T-helper 17 cell (primary cell): ENCODE measurements at places on chromosomes 5 and 9.

DNA sequence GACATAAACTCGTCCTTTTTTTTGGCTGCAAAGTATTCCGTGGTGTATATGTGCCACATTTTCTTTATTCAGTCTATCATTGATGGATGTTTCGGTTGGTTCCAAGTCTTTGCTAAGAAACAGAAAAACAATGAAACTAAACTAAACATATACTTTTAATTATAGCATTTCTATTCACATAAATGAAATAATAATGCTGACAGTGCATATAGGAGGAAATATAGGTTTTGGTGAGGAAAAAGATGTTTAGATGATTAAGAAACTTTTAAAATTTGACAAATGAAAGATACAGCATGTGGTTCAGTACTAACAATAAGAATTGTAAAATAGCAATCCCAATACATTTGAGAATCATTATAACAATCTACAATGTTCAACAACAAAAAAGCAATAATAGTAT is 1094.5 kb upstream of the CDH6 start:
- H3K4me1 ChIP-seq = no peaks in the 10 kb centered on the region
- no peak for DNase-seq
- no peak overlapping the region for H3K4me3 ChIP-seq
- no peak overlapping the region for H3K27ac ChIP-seq
- no peaks in the 10 kb centered on the region for H3K36me3 ChIP-seq

GRCh38 chr9:114156657-114157421 is 1.5 kb downstream of the COL27A1 start:
- no peak for DNase-seq
- H3K4me1 ChIP-seq = peaks cover 22% of the 10 kb centered on the region
- H3K4me3 ChIP-seq = peak overlapping the region; percentile 98
- H3K27ac ChIP-seq = peak overlapping the region; percentile 86
- H3K27me3 ChIP-seq = peaks cover 28% of the 10 kb centered on the region

DNA sequence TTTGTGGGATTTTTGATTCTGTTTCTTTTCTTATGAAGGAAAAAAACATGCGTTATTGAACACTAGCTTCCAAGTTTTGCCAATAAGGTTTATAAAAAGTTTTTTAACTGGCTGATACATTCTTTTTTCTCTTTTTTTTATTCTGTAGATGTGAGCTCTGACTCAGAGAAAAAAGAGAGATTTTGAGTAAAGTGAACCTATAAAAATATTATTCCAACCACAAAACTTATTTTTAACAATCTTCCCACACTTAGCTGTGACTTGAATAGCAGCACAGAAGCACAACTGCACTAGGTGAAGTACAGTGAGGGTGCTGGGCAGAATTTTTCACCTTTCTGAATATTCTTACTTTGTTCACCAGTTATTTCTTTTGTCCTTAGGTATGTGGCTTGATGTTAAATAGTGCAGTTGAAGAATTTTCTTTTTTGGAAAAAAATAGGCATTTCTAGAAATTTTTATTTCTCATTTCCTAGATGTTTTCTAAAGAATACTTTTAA is 41.6 kb downstream of the CHSY3 start:
- H3K36me3 ChIP-seq = no peaks in the 10 kb centered on the region
- H3K27ac ChIP-seq = no peak overlapping the region
- no peak for DNase-seq

- no peak overlapping the region for H3K27ac ChIP-seq
- no peak overlapping the region for H3K4me3 ChIP-seq
- no peaks in the 10 kb centered on the region for H3K36me3 ChIP-seq
- H3K27me3 ChIP-seq = no peaks in the 10 kb centered on the region
These were observed 165.6 kb downstream of the PALM2AKAP2 start for GRCh38 chr9:109945573-109945972.

- no peak for DNase-seq
- no peak overlapping the region for H3K4me3 ChIP-seq
- no peaks in the 10 kb centered on the region for H3K36me3 ChIP-seq
- no peaks in the 10 kb centered on the region for H3K27me3 ChIP-seq
These were observed 21.2 kb downstream of the DYNC2I2 start for GRCh38 chr9:128635266-128636023.
